Vagina (tissue), 2 donors: ENCODE measurements at places on chromosomes 6 and 20. TPM values are rescaled to one million over a fixed set of nuclear protein-coding genes. Genes with fewer than 3 reads are reported as not detected.

DNA sequence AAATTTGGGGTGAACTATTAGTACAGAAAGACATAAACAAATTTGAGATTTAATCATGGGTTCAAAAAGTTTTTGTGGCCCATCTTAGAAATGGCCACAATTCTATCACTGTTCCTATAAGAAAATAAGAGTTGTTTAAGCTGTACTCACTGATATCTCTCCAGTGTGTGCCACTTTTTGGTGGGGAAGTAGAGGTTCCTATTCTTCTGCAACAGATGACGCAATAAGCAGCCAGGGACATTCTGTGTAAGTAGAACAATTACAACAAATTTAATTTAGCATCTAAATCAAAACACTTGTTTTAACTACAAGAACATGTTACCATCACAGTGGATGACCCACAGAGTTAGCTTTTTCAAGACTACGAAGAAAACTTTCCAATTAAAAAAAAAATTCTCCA lies 9.9 kb downstream of the SERAC1 start:
- H3K36me3 ChIP-seq = peaks cover 5% of the 10 kb centered on the region
- H3K27me3 ChIP-seq = no peaks in the 10 kb centered on the region
- no peak overlapping the region for H3K4me3 ChIP-seq
- H3K27ac ChIP-seq = no peak overlapping the region

GRCh38 chr6:147643341-147644200 lies 135.1 kb downstream of the SAMD5 start:
- H3K27ac ChIP-seq = no peak overlapping the region
- H3K27me3 ChIP-seq = no peaks in the 10 kb centered on the region
- no peaks in the 10 kb centered on the region for H3K36me3 ChIP-seq
- DNase-seq = no peak

GRCh38 chr6:11851387-11851786 lies 72.8 kb upstream of the ADTRP start:
- no peak overlapping the region for H3K4me3 ChIP-seq
- H3K27me3 ChIP-seq = no peaks in the 10 kb centered on the region

DNA sequence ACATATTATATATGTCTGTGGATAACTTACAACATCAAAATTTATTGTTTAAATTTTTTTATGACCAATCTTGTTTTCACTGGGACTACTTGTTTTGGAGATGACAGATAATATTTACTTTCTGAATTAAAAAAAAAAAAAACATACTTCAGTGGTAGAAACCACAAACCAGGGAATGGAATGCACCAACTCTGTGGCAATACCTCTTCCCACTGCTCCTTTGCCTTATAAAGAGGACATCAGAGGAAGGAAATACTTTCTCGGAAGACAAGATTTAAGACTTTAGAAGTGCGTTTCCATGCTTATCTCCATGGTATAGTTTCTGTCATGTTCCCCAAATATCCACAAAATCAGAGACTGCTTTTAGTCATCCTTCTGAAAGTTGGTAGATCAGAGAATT lies 1241.1 kb upstream of the EYS start:
- H3K36me3 ChIP-seq = peaks cover 4% of the 10 kb centered on the region
- H3K4me3 ChIP-seq = no peak overlapping the region
- DNase-seq = no peak
- H3K27me3 ChIP-seq = no peaks in the 10 kb centered on the region
- H3K4me1 ChIP-seq = no peaks in the 10 kb centered on the region

- DNase-seq = no peak
- H3K36me3 ChIP-seq = no peaks in the 10 kb centered on the region
- H3K4me3 ChIP-seq = no peak overlapping the region
- H3K27ac ChIP-seq = no peak overlapping the region
- H3K4me1 ChIP-seq = no peaks in the 10 kb centered on the region
- H3K27me3 ChIP-seq = no peaks in the 10 kb centered on the region
Measured at GRCh38 chr6:119952696-119953095, 603.1 kb upstream of the MAN1A1 start.

- H3K4me3 ChIP-seq = no peak overlapping the region
- H3K36me3 ChIP-seq = no peaks in the 10 kb centered on the region
- no peaks in the 10 kb centered on the region for H3K4me1 ChIP-seq
- no peak overlapping the region for H3K27ac ChIP-seq
Measured at GRCh38 chr6:53564401-53565065, 19.6 kb upstream of the GCLC start.

GRCh38 chr6:27617046-27617687 lies 144.3 kb upstream of the ZNF184 start:
- no peak for DNase-seq
- peaks cover 3% of the 10 kb centered on the region for H3K4me1 ChIP-seq
- H3K36me3 ChIP-seq = no peaks in the 10 kb centered on the region
- no peaks in the 10 kb centered on the region for H3K27me3 ChIP-seq
- no peak overlapping the region for H3K27ac ChIP-seq

XKR7 gene
- total RNA-seq = not detected

DNA sequence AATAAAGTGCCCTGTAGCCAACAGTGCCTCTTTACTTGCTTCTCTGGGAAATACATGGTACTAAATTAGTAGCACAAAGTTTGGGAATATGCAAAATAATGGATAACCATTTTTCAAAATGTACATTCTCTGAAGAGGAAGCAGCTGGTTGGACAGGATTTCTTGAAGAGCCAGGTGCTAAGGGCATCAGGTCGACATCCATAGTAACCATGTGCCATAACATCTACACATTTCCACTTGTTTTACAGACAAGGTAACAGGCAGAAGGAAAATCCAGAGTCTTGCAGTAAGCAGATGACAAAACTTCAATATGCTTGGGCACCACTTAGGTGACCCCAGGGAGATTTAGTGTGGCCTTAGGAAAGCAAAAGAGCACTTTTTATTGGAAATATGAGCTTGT lies 36.5 kb upstream of the SMIM28 start:
- no peak overlapping the region for H3K4me3 ChIP-seq
- H3K27ac ChIP-seq = no peak overlapping the region
- no peaks in the 10 kb centered on the region for H3K4me1 ChIP-seq
- DNase-seq = no peak

- no peaks in the 10 kb centered on the region for H3K36me3 ChIP-seq
- H3K4me1 ChIP-seq = no peaks in the 10 kb centered on the region
- no peak overlapping the region for H3K4me3 ChIP-seq
Measured at GRCh38 chr20:51434580-51435247, 107.8 kb downstream of the NFATC2 start.

DNA sequence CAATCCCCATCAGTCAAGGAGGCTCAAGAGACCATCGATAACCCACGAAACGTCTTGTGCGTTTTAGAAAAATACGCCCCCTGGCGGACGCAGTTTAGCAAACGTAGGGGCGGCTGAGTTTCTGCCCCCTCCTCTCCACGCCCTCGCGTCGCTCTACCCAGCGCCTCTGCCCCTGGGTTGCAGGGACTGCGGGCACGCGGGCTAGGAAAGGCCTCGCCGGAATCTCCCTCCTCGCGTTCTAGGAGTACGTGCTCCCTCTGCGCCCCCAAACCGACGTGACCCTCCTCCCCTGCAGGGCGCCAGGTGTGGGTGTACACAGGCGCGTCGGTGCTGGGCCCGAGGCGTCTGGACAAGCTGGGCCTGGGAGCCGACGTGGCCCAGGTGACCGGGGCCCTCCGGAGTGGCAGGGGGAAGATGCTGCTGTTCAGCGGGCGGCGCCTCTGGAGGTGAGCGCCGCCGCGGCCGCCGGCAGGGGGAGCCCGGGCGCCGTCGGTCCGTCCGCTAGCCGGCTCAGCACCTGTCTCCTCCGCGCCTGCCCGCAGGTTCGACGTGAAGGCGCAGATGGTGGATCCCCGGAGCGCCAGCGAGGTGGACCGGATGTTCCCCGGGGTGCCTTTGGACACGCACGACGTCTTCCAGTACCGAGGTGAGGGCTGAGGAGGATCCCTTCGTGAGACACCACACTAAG lies 5.3 kb downstream of the MMP9 start:
- DNase-seq = no peak
- no peaks in the 10 kb centered on the region for H3K36me3 ChIP-seq
- no peak overlapping the region for H3K4me3 ChIP-seq

GRCh38 chr6:27477318-27478013 lies 4.6 kb upstream of the ZNF184 start:
- peaks cover 11% of the 10 kb centered on the region for H3K4me1 ChIP-seq
- peak overlapping the region; percentile 98 for H3K27ac ChIP-seq
- peak overlapping the region; percentile 73 for H3K4me3 ChIP-seq
- H3K27me3 ChIP-seq = no peaks in the 10 kb centered on the region
- H3K36me3 ChIP-seq = no peaks in the 10 kb centered on the region
- no peak for DNase-seq

ORC3 gene
- total RNA-seq = 9.6 TPM

GRCh38 chr20:62350098-62350628 lies 16.9 kb downstream of the LAMA5 start:
- H3K27me3 ChIP-seq = no peaks in the 10 kb centered on the region
- peak overlapping the region; percentile 23 for H3K27ac ChIP-seq
- peak; percentile 93 for DNase-seq
- peaks cover 43% of the 10 kb centered on the region for H3K4me1 ChIP-seq
- no peak overlapping the region for H3K4me3 ChIP-seq

NHLRC1 gene
- total RNA-seq = 0.74 TPM

TRIM31 gene
- total RNA-seq = not detected

GRCh38 chr6:125859727-125860126 lies 69.0 kb downstream of the NCOA7 start:
- no peaks in the 10 kb centered on the region for H3K4me1 ChIP-seq
- no peaks in the 10 kb centered on the region for H3K27me3 ChIP-seq
- no peaks in the 10 kb centered on the region for H3K36me3 ChIP-seq
- no peak overlapping the region for H3K27ac ChIP-seq
- no peak overlapping the region for H3K4me3 ChIP-seq

BPIFA1 gene
- not detected for total RNA-seq

DNA sequence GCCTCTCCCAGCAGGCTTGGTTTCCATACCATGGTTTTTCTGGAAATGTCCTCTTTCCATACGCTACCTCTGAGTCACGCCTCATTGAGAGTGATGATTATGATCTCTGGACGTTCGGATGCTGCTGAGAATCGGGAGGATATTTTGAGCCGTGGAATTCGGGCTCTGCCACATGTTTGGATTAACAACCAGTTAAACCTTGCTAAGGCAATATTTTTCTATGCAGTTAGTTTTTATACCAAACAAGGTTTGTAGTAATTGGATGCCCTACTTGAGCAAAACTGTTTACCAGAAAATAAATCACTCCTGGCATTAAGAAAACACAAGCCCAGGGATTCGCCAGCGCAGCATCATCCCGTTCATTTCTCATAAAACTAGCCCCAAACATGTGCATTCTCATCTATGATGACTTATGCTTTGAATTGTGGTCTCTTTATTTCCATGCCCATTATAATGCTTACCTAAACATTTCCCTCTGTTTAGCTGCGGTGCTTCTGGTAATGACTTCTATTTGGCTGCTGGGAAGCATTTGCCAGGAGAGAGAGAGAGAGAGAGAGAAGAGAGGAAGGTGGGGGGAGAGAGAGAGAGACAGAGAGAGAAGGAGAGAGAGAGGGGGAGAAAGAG lies 198.9 kb downstream of the CLIC5 start:
- no peak overlapping the region for H3K27ac ChIP-seq
- no peak for DNase-seq
- no peaks in the 10 kb centered on the region for H3K4me1 ChIP-seq
- H3K36me3 ChIP-seq = no peaks in the 10 kb centered on the region

DNA sequence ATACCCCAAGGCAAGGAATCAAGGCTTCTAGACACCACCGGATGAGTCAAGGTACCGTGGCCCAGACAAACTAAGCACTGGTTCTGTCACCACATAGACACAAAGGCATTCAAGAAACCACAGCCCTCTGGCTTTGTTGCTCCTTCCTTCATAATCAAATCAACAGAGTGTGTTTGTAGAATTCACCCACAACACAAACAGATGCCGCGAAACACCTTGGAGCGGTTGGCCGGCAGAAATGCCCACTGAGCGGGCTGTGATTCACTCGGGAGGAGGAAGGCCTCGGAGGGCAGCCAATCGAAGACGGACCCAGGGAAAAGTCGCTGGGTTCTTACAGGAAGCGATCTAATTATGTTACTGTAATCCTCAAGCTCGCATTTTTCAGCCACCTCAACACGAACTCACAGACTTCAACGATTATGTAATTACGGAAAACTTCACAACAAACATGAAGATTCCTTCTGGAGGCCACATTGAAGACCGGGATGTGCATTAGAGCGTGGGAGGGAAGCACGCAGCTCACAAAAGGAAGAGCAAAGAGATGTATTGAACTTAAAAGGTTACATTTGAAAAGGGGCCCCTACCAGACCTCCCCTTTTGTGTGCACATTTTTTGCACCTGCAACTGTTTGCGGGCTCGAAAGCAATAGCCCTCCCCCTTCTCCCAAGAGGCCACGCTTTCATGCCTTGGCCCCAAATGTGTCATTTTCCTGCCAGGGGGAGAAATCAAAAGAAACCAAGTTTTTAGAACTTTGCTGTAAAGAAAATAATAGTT lies 184.7 kb upstream of the PREP start:
- H3K27ac ChIP-seq = no peak overlapping the region
- H3K27me3 ChIP-seq = no peaks in the 10 kb centered on the region
- DNase-seq = no peak
- H3K4me1 ChIP-seq = peaks cover under 1% of the 10 kb centered on the region
- no peaks in the 10 kb centered on the region for H3K36me3 ChIP-seq

DNA sequence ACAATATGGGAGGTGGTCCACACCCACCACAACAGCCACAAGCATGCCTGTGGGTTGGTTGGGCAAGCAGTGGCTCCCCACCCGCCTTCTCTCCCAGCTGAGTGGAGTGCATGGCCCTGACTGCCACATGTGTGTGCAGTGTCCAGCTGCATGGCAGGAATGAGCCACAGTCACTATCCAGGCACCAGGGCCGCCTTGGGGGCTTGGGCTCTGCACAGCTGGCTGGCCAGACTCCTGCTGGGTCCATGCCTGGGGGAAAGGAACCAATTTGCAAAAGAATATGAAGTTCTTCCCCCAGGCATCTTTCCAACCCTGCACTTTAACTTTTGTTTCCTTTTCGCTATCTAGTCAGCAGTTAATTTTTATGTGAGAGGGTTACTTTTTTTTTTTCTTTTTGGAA lies 11.6 kb upstream of the ASCC3 start:
- no peaks in the 10 kb centered on the region for H3K4me1 ChIP-seq
- no peaks in the 10 kb centered on the region for H3K27me3 ChIP-seq
- H3K4me3 ChIP-seq = no peak overlapping the region
- no peak for DNase-seq
- no peak overlapping the region for H3K27ac ChIP-seq

MAP7 gene
- 9.3 TPM for total RNA-seq

- H3K36me3 ChIP-seq = peaks cover 4% of the 10 kb centered on the region
- H3K4me1 ChIP-seq = peaks cover 28% of the 10 kb centered on the region
- DNase-seq = no peak
- H3K4me3 ChIP-seq = no peak overlapping the region
Measured at GRCh38 chr6:44250718-44251123, 3.8 kb downstream of the HSP90AB1 start.

GRCh38 chr20:63016514-63017075 lies 9.8 kb upstream of the BHLHE23 start:
- no peak for DNase-seq
- no peaks in the 10 kb centered on the region for H3K4me1 ChIP-seq

- H3K27me3 ChIP-seq = no peaks in the 10 kb centered on the region
- no peak overlapping the region for H3K4me3 ChIP-seq
- no peak overlapping the region for H3K27ac ChIP-seq
- H3K36me3 ChIP-seq = no peaks in the 10 kb centered on the region
- DNase-seq = no peak
Measured at GRCh38 chr6:88119769-88120168, 46.4 kb downstream of the CNR1 start.

GRCh38 chr20:45187693-45188092 lies 13.0 kb downstream of the PI3 start:
- no peak overlapping the region for H3K27ac ChIP-seq
- no peaks in the 10 kb centered on the region for H3K4me1 ChIP-seq
- no peak for DNase-seq
- H3K4me3 ChIP-seq = no peak overlapping the region

- no peak overlapping the region for H3K27ac ChIP-seq
- DNase-seq = no peak
- H3K4me1 ChIP-seq = no peaks in the 10 kb centered on the region
- no peak overlapping the region for H3K4me3 ChIP-seq
Measured at GRCh38 chr20:9397928-9398327, 116.5 kb upstream of the LAMP5 start.
